Posterior vena cava (tissue), 2 donors: ENCODE measurements at places on chromosomes 11 and 22. TPM values are rescaled to one million over a fixed set of nuclear protein-coding genes. Genes with fewer than 3 reads are reported as not detected.

GRCh38 chr11:282171-282570 lies 4.0 kb downstream of the NLRP6 start:
- DNase-seq, result peak; percentile 63

DNA sequence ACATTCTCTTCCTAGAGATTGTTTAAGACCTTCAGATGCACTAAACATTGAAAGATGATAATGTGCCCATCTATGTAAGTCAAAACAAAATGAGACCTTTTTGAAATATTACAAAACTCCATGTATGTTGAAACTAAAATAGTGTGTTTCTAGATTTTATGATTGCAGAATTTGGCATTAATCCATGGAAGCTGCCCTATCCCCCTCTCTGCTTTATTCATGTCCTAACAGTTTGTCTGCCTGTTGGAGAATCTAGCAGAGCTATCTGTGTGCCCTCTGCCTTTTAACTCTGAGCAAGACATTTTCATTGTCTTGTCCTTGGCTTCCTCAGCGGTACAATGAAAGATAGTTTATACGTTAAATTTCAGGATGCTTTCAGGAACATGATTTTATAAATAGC lies 105.5 kb downstream of the FAT3 start:
- no peak for DNase-seq

DNA sequence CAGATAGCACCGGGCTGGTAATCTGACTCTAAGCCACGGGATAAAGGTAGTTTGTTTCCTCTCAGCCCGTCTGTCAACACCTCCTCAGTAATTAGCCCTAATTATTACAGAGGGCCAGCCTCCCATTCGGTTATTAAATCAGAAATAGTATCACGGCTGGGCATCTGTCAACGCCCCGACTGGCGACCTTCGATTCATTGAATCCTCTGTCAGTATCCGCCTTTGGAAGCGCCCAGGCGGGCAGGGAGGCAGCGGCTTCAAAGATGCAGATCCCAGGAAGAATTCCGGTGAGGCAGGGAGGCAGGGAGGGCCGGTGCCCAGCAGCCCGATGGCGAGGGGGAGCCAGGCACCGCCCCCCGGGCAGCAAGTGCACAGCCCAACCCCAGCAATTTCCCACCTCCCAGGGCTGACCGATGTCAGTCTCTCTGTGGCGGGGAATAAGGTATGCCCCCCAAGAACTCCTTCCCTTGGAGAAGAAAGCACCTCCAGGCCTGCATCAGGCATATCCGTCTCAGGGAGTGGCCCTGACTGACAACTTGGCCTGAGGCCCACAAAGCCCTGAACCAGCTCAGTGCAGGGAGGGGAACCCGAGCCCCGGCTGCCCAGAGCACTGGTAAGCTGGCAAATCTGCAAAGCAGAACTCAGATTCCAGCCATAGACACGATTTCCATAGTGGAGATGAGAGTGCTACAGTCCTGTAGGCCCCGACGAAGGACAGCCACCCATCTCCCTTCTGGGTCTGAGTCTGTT lies 11.4 kb downstream of the GNB1L start:
- no peak for DNase-seq

DNA sequence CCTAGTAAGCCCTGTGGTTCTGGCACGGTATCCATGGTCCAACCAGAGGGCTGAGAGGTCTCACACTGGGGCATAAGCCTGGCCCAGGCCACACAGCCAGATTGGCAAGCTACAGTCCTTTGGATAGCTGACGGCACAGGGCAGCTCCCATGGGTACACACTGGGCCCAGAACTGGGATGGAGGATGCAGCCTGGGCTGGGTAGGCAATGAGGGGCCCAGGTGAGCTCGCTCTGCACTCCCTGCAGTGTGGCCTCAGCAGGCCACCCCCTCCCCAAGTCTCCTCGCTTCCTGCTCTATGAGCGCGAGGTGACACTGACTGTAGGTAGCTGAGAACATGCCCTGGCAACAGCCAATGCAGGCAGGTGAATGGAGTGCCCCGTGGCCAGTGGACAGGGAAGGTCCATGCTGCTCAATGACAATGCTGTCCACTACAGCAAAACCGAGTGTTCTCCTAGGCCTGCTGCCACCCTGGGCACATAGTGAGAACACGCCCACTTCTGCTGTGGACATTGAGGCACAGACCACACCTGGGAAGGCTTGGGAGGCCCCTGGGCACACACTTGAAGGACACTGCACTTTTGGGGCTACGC lies 3.8 kb downstream of the ARVCF start:
- DNase-seq, result peak; percentile 72

DNA sequence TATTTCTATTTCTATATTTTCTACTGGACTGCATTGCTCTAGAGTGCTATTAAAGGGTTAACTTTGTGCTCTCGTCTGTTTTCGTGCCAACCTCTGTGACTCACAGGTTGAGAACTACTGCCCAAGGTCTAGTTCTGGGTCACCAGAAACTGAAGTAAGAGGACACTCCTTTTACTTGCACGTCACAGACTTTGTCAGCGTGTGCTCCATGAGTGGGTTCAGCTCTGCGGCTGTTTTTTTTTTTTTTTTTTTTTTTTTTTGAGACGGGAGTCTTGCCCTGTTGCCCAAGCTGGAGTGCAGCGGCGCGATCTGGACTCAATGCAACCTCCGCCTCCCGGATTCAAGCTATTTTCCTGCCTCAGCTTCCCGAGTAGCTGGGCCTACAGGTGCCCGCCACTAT lies 49.8 kb downstream of the CLMP start:
- DNase-seq, result no peak

DNA sequence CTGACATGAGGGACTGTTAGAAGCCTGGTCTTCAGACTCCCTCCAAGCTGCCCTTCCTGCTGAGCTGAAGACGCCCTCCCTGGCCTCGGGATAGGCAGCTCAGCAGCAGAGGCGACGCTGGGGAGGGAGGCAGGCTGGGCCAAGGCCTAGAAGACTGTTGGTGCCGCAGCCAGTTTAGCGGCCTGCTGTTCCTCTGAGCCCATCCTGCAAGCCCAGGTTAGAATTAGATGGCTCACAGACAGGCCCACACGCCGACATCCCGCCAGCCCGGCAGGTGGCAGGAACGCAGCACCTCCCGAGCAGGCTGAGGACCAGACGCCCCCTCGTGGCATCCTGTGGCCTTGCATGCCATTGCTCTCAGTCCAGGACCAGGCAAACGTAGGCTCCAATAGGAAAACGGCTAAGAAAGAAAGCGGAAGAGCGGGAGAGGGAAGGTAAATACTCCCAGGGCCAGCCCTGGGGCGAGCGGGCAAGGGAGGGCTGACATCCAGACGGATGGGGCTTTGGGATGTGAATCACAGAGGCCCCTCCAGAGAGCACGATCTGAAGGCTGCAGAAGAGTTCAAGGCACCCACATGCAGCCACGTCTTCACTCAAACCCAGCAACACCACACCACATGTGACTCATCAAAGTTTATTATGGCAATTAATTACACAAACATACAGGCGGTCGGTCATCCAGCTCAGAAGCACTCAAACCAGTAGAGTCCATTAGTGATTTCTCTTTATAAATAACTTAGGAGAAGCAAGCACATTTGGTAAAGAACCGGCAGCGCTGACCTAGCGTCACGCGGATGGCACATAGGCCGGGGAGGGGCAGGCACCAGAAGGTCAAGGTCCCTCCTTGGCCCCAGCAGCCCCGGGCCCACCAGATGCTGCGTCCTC lies 27.6 kb downstream of the CD5 start:
- DNase-seq, result peak; percentile 95

DNA sequence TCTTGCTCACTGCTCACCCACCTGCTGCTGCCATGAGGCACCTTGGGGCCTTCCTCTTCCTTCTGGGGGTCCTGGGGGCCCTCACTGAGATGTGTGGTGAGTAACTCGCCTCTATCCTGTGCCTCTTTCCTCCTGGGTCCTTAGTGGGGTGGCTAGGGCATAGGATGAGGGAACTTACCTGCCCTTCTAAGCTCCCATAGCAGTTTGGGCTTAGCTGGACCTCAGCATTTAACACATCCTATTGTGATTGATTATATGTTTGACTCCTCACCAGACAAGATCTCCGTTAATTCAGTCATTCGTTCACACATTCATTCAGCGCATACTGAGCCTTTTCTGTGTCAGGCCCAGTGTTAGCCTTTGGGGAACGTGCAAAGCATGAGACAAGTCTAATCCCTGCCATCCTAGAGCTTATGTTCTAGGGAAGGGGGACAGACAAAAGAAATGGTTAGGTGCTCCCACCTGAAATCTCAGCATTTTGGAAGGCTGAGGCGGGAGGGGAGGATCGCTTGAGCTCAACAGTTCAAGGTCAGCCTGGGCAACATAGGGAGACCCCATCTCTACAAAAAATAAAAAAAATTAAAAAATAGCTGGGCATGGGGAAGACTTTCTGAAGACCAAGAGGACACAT lies 441 bp downstream of the TCN2 start:
- no peak for DNase-seq

The RHBDD3 gene
- total RNA-seq, result 11.8 TPM

DNA sequence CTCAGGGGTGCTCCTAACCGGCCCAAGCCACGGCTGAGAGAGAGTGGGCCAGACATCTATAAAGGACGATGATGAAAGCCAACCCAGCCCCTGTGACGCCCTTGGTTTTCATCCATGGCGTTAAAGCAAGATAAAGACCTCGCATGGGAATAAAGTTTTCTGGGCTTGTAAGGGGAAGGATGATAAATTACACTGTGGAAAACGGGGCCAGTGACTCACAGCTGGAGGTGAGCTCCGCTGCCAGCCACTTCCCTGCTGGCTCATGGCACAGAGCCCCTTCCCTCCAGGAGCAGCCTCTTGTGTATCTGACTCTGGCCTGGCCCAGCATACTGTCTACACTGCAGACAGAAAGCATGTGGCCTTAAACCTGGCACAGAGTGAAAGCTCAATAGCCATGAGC lies 503.2 kb upstream of the B3GAT1 start:
- no peak for DNase-seq

DNA sequence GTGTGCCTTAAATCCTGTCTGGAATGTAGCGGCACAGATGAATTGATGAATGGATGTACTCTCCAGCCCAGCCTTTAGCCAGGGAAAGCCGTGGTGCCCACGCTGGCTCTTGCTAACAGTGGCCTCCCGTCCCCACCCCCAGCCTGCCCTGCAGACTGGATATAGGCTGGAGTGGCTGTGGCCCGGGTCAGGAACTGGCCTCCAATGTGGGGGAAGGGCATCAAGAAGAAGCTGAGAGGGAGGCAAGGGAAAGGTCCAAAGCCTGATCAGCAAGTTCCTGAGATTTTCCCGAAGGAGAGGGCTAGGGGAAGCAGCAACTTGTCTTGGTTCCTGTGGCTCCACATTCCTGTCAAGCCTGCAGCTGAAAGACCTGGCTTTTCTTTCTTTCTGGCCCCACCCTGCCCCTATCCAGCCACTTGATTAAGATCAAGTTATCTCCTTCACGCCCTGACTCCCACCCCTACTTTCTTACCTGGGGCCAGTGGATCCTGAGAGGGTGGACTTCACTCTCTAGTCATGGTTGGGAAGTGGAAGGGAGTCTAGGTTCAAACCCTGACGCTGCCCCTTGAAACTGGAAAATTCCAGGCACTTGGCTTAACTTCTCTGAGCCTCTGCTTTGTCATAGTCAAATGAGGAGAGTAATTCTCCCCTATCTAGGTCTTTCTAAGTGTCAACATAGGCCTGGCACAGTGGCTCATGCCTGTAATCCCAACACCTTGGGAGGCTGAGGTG lies 11.0 kb upstream of the MICALL1 start:
- DNase-seq, result no peak

The OR8D4 gene
- not detected for total RNA-seq

GRCh38 chr11:123061403-123062157 lies at the start of gene HSPA8:
TSS of gene HSPA8 (minus strand) at chr11:123062136. CDS start at chr11:123061324, 812 bp downstream.
- peak; percentile 92 for DNase-seq
